NCI-H2029 treated with DMSO at 0.1 percent for 48 hours (cell line): ENCODE measurements at places on chromosomes 1 and 21.

DNA sequence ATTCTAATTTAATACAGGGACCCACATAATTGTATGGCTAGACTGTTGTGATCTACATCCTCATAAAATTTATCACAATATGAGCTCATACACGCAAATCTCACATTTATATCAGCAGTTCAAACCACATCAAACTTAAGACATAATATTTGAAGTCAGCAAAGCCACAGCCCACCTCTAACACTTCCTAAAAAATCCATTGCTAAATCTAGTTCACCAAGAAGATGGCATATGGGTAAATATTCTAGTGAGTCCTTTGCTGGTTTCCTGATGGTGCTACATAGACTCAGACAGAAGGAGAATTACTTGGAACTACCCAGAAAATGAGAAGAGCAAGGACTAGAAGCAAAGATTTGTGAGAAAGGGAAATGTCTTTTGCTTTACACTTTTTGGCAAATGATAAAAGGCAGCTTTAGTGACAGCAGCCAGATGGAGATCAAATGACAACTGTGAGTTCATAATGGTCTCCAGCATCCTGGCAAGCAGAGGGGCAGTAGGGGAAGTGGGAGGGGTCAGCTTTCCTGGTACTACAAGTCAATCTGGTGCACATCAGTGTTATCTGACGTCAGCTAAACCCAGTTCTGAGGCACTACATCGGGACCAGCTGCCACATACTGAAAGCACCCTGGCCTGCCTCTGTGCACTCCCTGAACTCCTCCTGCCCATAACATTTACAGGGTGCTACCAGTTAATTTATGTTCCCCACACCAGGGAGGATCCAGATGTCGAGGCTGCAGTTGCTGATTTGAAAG is 10.6 kb upstream of the GADD45A start:
- peak; percentile 92 for DNase-seq

GRCh38 chr1:85179522-85179921 is 21.3 kb downstream of the SYDE2 start:
- no peak for DNase-seq

GRCh38 chr1:35656148-35656862 is 15.0 kb upstream of the PSMB2 start:
- DNase-seq: no peak

DNA sequence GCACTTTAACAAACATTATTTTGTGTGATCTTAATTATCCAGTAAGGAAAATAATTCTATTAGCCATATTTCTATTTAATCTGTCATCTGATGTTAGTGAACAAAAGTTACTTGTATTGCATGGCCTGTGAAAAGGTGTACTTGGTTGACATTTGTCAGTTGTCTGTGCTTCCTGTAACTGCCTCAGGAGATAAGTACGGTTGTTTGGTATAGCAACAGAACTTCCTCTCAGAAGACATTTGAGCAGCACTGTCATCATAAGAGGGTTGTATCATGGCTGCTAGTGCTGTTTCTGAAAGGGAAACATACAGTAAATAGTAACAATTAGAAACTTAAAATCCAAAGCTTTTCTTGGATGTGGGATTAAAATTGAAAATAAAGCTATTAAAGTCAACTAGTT is 3.4 kb downstream of the BLZF1 start:
- DNase-seq: no peak

- no peak for DNase-seq
These were observed 34.3 kb downstream of the CASZ1 start for GRCh38 chr1:10762153-10762523.

DNA sequence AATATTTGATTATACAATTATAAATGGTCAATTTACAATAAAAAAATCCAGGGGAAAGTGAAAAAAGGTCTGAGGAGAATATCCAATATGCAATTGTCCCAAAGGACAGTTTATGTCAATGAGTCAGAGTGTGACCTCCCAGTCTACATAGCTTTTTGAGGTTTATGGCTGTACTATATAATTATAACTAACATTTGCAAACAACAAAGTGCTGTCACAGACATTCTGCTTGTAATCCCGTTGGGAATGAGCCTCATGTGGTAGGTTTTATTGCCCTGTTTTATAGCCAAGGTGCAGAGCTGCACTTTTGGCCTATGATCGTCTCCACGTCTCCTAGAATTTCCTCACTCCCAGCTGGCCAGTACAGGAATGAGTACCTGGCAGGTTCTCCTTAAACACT is 103.8 kb downstream of the ADSS2 start:
- no peak for DNase-seq

- DNase-seq: no peak
These were observed 1.5 kb upstream of the TRNAU1AP start for GRCh38 chr1:28551381-28551780.

GRCh38 chr1:179816196-179816960 is 61.2 kb downstream of the TOR1AIP2 start:
- no peak for DNase-seq

DNA sequence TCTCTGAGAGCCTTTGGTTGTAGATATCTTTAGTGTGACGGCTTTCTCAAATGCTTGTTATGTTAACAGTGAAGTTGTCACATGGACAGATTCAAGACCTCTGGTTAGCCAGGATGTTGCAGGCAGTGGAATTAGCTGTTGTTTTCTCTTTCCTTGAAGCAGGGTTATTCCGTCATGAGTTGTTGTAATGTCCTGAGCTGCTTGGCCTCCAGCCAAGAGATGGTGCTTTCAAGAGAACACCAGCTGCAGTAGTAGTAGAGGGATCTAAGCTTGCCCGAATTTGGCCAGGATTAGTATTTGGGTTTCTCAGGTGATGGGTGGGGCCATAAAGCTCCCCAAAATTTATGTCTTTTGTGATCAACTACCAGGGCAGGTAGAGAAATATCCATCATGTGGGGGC is 13.4 kb downstream of the KCNE1 start:
- DNase-seq: peak; percentile 67

DNA sequence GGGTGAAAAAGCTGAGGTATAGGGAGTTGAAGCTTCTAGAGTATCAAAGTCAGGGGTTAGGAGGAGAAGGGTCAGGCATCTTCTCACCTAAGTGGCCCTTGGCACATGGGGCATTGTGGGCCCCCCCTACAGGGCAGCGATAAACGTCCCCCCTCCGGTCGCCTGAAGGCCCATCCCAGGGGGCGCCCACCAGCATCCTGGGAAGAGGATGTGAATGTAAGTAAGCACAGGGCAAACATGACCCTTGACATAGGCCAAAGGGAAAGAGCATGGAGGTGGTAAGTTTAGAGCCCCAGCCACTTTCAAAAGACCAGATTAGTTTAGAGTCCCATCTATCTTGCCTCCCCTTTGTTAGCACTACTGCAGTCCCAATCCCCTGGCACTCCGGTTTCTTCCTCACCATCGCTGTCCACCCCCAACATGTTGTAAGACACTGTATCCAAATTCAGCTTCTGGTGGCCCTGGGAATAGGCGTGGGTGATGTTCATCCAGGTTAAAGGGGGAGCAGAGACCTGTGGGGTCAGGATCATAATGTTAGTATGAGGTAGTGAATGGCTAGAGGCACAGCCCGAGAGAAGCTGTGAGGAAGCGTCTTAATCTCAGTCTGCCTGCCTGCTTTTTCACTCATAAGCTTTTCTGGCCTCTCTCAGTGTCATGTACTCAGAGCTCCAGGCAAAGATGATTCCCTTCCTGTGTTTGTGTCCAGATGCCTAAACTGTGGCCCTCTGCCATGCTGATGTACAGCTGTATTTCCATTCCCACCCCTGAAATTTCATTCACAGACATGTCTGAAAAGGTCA is 2.7 kb downstream of the ITGA10 start:
- no peak for DNase-seq

DNA sequence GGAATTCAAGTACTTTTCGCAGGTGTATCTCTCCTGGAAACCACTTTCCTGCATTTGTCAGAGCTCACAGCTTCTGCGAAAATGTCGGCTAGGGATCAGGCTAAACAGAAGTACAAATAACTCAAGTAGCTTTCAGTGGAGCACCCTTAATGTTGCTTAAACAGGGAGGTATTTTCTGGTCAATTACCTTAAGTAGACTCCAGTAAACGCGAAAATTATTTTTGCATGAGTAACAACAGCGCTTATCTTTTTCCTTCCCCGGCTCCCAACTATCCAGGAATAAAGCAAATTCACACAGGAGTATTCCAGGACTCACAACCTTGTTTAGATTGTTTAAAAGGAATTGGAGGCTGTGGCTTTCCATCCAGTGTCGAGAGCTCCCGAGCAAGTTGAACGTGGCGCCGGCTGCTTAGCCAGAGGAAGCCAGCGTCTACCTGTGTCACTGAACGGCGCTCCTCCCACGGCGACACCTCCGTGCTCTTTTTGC is 7.3 kb upstream of the SIM2 start:
- DNase-seq: no peak

GRCh38 chr1:232036181-232036933 is 409.8 kb downstream of the DISC1 start:
- DNase-seq: no peak

DNA sequence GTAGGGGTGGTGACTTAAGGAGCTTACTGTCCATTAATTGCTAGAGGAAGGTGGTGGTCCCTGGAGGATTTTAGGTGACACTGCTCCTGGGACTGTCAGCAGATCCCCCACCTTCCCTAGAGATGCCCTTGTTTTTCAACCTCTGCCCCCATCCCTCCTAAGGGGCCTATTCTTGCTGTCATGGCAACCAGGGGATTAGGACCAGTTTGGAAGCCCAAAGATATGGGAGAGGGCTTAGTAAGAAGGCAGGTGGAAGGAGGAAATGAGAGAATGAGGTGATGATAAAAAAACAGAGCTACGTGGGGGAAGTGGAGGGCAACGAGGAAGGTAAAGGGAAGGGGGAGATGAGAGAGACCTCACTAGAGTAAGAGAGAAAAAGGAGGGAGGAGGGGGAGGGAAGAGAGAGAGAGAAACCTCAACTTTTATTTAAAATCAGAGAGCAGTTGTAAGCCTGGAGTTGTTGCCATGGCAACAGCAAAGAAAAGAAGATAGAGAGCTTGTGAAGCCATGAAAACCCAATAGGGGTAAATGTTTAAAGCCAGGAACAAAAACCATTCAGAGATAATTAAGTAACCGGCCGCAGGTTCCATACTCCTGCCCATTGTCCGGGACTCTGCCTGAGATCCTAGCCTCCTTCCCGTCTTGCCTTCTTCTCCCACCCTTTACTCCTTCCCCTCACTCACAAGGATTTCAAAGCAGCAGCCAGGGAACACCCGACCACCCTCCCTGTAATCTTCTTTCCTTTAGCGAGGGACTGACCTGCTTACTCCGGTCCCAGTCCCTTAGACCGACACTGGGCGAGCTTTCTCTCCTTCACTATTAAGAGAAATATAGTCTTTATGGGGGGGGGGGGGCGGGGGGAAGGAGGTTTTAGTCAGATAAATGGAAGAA is 20.6 kb downstream of the KIRREL1 start:
- DNase-seq: no peak

DNA sequence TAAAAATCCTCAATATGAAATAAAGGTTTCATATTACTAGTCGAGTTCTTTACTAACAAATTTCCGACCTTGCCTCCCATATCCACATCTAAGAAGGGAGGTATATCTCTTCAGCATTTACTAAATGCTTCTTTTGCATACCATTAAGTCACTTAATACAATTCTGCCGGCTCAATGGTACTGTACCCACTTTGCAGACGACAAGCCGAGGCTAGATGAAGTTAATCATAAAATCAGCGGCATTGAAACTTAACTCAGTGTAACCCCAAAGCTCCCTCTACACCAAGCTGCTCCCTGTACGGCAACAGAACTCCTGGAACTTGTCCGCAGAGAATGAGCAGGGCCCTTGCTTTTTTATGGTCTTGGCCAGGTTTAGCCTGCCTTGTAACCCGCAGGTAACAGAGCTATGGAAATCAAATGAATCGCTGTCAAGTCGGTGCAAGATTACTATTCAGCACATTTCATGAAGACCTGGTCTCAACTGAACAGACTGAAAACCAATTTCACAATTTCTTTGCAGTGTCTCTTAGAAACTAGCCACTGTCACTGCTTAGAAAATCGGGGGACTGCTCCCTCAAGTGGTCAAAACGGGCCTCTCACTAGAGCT is 738 bp downstream of the INTS7 start:
- DNase-seq: no peak

GRCh38 chr21:29403922-29404538 is 105.3 kb downstream of the BACH1 start:
- DNase-seq: no peak

- DNase-seq: no peak
These were observed 163.0 kb downstream of the GRIK3 start for GRCh38 chr1:36871146-36871971.

- no peak for DNase-seq
These were observed 9.9 kb upstream of the C1orf141 start for GRCh38 chr1:67144696-67145095.

- no peak for DNase-seq
These were observed 288.3 kb downstream of the TGFB2 start for GRCh38 chr1:218633238-218633988.
